Astrocyte of the spinal cord (primary cell): ENCODE measurements at places on chromosomes 3 and 15.
A peak's percentile ranks its signal among the peaks of the same experiment; 100 is the strongest.

GRCh38 chr3:117873249-117873600, 1161.4 kb downstream of the IGSF11 start:
- DNase-seq = no peak

- DNase-seq = peak; percentile 33
These were observed 612 bp upstream of the TBL1XR1 start for GRCh38 chr3:177197727-177198460.

- no peak for DNase-seq
These were observed 21.9 kb downstream of the MEGF11 start for GRCh38 chr15:66231394-66232266.

- no peak for DNase-seq
These were observed 23.2 kb downstream of the C2CD4B start for GRCh38 chr15:62141643-62142588.

- no peak for DNase-seq
These were observed 43.6 kb upstream of the PIAS1 start for GRCh38 chr15:68010361-68011153.
